ENCODE measurements at places on chromosomes 1 and 21. TPM values are rescaled to one million over a fixed set of nuclear protein-coding genes. Genes with fewer than 3 reads are reported as not detected.
A peak's percentile ranks its signal among the peaks of the same experiment; 100 is the strongest.

DNA sequence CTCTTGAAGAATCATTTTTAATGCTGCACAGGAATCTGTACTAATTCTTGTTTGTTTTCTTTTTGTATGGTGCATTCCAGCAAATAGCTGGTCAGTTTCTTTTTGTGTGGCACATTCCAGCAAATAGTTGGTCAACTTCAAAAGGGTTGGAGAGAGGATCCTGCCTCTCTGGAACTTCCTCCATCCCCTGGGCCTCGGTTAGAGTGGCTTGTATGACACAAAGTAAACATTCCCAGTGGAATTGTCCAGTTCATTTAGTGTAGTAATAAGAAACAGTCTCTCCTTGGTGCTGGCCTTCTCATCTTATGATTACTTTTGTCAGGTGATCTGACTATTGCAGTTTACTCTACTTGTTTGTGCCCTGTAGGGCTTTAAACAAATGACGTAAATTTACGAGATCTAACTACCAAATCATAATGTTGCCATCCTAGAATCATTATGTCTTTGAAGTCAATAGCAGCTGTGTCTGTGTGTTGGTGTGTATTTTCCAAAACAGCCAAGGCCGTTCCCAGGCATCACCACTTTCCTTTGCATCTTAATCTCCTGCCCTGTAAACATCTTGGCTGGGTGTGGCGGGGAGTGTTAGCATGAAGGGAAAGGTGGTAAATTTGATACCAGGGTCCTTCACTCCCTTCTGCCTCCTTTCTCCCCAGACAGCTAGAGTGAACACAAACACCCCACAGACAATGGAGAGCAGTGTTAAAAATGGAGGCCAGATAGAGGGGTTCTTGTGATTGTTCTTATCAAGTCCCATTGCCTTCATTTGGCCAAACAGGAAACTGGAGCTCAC is 77.9 kb downstream of the CDC7 start:
- DNase-seq, result no peak

DNA sequence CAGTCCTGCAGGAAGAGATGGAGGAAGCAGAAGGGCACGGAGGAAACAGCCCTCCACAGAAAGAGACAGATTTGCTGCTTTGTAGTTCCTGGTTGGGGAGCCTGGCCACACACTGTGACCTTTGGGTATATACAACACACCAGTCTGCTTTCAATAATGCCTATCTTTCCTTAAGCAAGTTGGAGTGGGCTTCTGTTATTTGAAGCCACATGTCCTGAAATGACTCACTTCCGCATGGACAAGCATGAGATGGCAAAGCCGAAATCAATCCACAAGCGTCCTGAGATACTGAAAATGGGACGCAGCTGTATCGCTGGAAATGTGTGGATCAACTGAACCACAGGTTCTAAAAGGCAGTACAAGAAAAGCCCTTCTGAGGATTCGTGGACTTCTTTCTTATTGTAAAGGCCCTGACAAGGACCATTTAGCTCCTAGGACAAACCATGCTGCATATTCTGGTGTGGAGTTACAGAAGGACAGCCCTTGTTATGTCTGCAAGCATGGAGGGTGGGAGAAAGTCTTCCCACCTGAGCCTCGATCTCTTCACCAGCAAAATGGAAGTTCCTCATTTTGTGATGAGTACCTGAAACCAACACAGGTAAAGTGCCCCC is 22.7 kb upstream of the FHAD1 start:
- DNase-seq, result no peak

DNA sequence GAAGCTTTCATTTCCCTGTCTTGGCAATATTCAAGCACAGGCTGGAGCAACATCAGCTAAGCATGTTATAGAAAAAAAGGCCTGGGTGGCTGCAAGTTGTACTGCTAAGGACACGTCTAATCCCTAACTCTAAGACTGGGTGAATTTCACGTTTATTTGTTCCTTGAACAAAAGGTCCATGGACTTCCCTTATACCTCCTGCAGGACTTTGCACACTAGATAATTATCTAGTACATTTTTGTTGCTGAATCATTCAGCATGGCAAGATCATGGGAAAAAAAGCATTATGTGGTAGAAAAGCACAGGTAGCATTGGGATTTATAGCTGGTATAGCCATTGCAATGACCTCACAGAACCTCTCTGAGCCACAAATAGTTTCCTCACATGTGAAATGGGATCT is 130.7 kb upstream of the DMRTA2 start:
- DNase-seq, result no peak

The CFAP45 gene
- polyA plus RNA-seq, result 0.40 TPM

The LIPI gene
- polyA plus RNA-seq, result 0.12 TPM

DNA sequence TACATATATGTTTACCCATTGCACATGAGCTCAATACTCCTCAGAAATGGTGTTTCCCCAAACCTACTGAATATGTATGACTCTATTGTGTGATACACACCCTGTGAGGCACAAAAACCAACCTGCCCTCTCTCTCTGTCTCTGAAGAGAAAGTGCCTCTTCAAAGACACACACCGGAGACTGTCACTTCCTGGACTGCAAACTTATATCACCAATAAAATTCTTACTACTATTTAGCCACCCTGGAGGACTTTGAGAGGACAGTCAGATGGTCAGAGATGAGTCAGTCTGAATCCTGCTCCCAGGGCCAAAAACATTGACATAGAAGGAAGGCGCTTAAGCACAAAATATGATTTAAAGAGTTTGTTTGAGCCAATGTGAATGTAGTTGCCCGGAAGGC is 110.4 kb downstream of the PPIAL4G start:
- no peak for DNase-seq

- no peak for DNase-seq
Measured at GRCh38 chr1:180208264-180208663, 21.8 kb upstream of the LHX4 start.

DNA sequence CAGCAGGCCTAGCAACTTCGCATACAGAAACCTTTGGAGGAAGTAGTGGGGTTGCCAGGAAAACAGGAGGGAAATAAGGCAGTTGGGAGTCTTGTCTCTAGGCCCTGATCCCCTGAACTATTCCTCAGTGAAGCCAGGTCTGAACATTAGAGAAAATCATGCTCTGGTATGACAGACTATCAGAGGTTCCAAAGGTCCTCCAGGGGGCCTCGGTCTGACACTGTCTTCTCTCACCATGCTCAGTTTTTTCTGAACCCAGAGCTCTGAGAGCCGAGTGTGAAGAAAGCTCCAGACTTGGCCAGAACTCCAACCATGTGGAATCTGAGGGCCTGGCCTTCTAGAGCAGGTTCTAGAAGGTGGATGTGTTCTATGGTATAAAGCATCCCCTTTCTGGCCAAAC is 4.0 kb downstream of the TOMM40L start:
- DNase-seq, result no peak

- no peak for DNase-seq
Measured at GRCh38 chr1:114024049-114024448, 44.8 kb downstream of the OLFML3 start.

The CLDN19 gene
- 0.31 TPM for polyA plus RNA-seq

GRCh38 chr1:216379441-216379840 is 43.8 kb downstream of the USH2A start:
- DNase-seq, result no peak

The LAMTOR2 gene
- polyA plus RNA-seq, result 40.8 TPM

The TNFSF4 gene
- 2.5 TPM for polyA plus RNA-seq

GRCh38 chr1:173258479-173259264 is 51.5 kb upstream of the TNFSF4 start:
- no peak for DNase-seq

The CRYAA gene
- 0.34 TPM for polyA plus RNA-seq

The SLC45A3 gene
- 2.3 TPM for polyA plus RNA-seq

DNA sequence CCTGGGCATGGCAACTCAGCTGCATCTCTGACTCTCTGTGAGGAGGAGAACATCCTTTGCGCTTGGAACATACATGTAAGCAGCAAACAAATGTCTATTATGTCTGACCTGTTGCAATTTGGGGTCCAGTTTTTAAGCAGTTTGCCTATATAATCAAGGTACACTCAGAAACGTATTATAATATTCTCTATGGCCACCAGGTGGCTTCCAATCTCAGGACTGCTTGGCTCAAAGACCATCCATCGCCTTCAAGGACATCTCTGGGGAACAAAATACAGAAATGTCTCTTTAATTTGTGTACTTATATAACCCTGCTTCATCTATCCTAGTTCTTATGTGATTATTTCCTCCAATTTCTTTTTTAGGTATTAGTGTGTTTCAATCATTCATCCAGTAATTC is 227.2 kb downstream of the OLFM3 start:
- DNase-seq, result no peak

GRCh38 chr1:89129911-89130310 is 4.0 kb upstream of the GBP2 start:
- DNase-seq, result no peak

The PCP4 gene
- 1.9 TPM for polyA plus RNA-seq

The RGS8 gene
- not detected for polyA plus RNA-seq

GRCh38 chr1:146012703-146013558 is 8.6 kb downstream of the HJV start:
- peak; percentile 66 for DNase-seq

The BRINP2 gene
- 0.17 TPM for polyA plus RNA-seq

The SPATA21 gene
- 0.30 TPM for polyA plus RNA-seq

GRCh38 chr1:199311478-199312262 is 672.8 kb downstream of the PTPRC start:
- DNase-seq, result no peak

GRCh38 chr1:245645406-245645805 is 490.6 kb downstream of the KIF26B start:
- DNase-seq, result no peak

GRCh38 chr1:59422921-59423575 is 126.2 kb downstream of the FGGY start:
- no peak for DNase-seq

DNA sequence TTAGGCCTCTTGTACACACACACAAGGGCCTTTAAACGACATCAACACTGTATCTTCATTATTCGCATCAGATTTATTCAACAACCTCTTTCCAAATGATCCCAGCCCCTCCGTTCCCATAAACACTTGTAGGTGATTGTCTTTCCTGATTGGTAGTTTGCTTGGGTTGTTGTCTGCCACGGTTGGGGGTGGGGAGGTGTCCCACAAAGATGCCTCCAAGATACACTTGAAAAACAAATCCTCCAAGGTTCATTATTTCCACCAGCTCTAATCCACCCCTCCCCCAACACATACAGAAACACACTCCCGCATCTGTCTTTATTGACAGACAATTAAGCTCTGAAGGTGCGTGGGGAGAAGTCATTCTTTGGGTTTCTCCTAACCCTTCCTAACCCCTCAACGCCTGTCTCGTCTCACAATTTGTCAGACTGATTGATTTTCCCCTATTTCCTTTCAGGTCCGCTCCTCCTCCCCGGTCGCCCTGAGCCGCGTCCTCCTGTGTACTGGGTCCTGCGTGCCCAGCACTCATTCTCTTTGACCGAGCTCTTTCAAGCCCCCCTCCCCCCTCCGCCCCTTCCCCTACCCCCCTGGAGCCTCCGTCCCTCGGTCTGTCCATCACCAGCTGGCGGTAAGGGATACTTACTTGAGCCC is 1.4 kb downstream of the WDR26 start:
- DNase-seq, result peak; percentile 15

GRCh38 chr21:44375281-44375651 is 21.8 kb downstream of the TRPM2 start:
- DNase-seq, result no peak

DNA sequence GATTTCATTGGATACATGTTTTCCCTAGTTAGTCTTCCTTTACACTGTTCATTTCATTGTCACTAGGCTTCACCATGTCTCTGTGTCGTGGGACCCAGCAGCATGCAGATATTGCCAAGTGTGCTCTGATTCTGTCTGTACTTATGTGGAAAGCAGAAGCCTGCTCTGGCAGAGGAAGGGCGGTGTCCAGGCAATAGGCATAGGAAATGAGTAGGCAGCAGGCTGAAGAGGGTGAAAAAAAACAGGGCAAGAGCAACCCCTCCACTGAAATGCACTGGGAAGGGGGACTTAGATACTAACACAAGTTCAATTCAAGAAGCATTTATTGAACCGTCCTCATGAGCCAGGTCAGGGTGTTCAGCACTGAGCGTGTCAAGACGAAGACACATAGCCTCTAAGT is 85.2 kb upstream of the VAV3 start:
- DNase-seq, result no peak

DNA sequence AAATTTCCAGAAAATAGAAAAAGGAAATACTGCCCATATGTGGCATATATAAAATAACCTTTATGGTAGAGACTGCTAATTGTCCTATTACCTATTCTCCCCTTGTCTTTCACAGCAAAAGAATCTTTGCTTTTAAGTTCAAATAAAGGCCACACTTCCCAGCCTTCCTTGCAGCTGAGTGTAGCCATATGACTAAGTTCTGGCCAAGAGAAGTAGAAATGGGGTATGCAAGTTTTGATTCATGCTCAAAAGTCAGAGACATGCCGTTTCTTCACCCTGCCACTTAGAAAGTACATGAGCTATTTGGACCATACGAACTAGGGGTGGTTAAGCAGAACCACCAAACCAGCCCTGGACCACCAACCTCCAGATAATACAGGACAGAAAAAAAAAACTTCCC is 18.3 kb upstream of the S100A2 start:
- no peak for DNase-seq
